ENCODE measurements at places on chromosomes 2 and 18. TPM values are rescaled to one million over a fixed set of nuclear protein-coding genes. Genes with fewer than 3 reads are reported as not detected.

GRCh38 chr2:218583983-218584850 is 15.6 kb downstream of the CNOT9 start:
- peaks cover 6% of the 10 kb centered on the region for H3K36me3 ChIP-seq
- DNase-seq, result no peak
- no peak overlapping the region for H3K27ac ChIP-seq
- H3K4me1 ChIP-seq, result no peaks in the 10 kb centered on the region

The DNER gene
- 2.3 TPM for polyA plus RNA-seq

The GRB14 gene
- 56.6 TPM for polyA plus RNA-seq

GRCh38 chr18:4208366-4208765 is 246.7 kb downstream of the DLGAP1 start:
- H3K27me3 ChIP-seq, result no peaks in the 10 kb centered on the region
- no peaks in the 10 kb centered on the region for H3K36me3 ChIP-seq
- H3K4me1 ChIP-seq, result no peaks in the 10 kb centered on the region
- no peak overlapping the region for H3K4me3 ChIP-seq
- no peak overlapping the region for H3K27ac ChIP-seq
- no peak for DNase-seq

GRCh38 chr2:34332813-34333212 is 733.7 kb upstream of the FAM98A start:
- DNase-seq, result no peak
- no peak overlapping the region for H3K4me3 ChIP-seq
- H3K36me3 ChIP-seq, result no peaks in the 10 kb centered on the region

The KIF5C gene
- 2.0 TPM for polyA plus RNA-seq

The PLGLB1 gene
- polyA plus RNA-seq, result 3.0 TPM

The LOXL3 gene
- polyA plus RNA-seq, result 2.0 TPM

DNA sequence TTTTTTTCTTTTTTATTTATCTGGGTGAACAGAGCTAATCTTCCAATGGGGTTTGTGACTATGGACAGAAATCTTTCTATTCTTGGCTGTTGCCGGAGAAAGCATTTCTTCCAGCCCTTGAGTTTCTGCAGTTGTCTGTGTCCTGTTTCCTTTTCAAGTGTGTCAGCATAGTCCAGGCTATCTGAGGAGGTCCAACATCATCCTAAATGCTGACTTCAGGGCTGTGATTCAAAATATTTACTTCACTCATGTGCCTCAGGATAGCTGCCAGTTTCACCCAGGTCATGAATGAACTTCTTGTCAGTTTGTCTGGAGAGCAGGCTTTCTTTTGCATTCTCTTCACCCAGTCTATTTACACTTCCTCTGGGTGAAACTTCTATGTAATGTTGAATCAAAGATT is 27.9 kb downstream of the ITGAV start:
- H3K4me3 ChIP-seq, result no peak overlapping the region
- H3K27me3 ChIP-seq, result no peaks in the 10 kb centered on the region
- no peak overlapping the region for H3K27ac ChIP-seq
- DNase-seq, result no peak

The ALLC gene
- polyA plus RNA-seq, result 0.68 TPM

The FAM124B gene
- 0.26 TPM for polyA plus RNA-seq

DNA sequence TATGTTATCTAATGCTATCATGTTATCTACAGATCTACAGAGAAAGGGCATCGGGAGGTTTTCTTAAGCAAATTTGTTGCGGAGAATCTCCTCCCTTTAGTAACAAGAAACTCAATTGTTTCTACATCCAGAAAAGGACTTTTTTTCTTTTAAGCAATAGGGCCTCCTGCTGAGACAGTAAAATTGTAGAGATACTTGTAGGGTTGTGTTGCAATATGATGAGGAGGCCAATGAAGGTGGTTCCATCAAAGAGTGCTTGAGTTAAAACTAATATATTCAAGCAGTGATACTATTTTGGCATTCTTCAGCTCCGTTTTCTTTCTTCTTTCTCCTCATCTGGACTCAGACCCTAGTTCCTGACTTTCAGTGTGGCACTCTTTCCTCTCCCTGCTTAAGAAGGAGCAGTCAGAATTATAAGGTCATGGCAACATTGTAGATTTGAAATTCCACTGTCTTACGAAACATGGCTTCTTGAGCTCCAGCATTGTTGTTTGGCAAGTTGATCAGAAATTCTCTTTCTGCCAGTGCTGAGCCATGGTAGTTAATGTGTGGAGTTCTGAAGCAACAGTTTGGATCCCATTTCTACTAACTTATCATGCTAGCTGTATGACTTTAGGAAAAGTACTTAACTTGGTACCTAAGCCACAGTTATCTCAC is 202.0 kb upstream of the SLC14A2 start:
- no peaks in the 10 kb centered on the region for H3K36me3 ChIP-seq
- H3K27me3 ChIP-seq, result no peaks in the 10 kb centered on the region
- DNase-seq, result no peak
- no peaks in the 10 kb centered on the region for H3K4me1 ChIP-seq

The PDE6D gene
- polyA plus RNA-seq, result 8.9 TPM

DNA sequence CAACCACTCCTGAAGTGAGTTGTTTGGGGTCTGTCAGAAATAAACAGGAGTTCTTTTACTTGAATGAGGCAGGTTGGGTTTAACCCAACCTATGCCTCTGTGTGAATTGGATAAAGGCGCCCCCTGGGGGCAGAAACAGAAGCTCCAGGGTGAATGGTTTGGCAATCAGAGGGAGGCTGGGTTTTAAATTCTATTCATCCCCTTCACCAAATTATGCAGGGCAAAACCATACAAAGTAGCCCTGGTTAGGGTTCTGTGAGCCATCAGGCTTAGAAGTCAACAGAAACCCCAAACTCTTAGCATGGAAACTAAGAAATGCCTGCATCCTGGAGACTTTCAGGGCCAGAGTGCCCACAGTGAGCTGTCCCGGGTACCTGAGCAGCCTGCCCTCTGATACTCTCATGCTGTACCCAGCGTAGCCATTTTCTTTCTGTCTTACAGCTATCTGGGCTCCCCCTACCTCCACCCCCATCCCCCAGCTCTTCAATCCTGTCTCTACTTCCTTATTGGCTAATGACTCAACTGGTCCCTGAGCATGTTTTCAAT is 241.5 kb downstream of the ICOS start:
- no peak overlapping the region for H3K27ac ChIP-seq
- H3K36me3 ChIP-seq, result no peaks in the 10 kb centered on the region
- no peak overlapping the region for H3K4me3 ChIP-seq
- DNase-seq, result no peak
- H3K4me1 ChIP-seq, result no peaks in the 10 kb centered on the region
- no peaks in the 10 kb centered on the region for H3K27me3 ChIP-seq

- no peaks in the 10 kb centered on the region for H3K27me3 ChIP-seq
- H3K4me1 ChIP-seq, result no peaks in the 10 kb centered on the region
- H3K4me3 ChIP-seq, result no peak overlapping the region
- no peak overlapping the region for H3K27ac ChIP-seq
- H3K36me3 ChIP-seq, result peaks cover 4% of the 10 kb centered on the region
These were observed 34.8 kb downstream of the SP110 start for GRCh38 chr2:230184727-230185578.

- no peak overlapping the region for H3K4me3 ChIP-seq
- DNase-seq, result no peak
- H3K36me3 ChIP-seq, result peaks cover 23% of the 10 kb centered on the region
- H3K27ac ChIP-seq, result peak overlapping the region; percentile 71
- peaks cover 2% of the 10 kb centered on the region for H3K4me1 ChIP-seq
- no peaks in the 10 kb centered on the region for H3K27me3 ChIP-seq
These were observed 30.4 kb upstream of the CASP10 start for GRCh38 chr2:201152517-201152916.

Measured in pancreas (tissue), 10 donors.